Caudate nucleus (tissue), 63 donors: ENCODE measurements at places on chromosomes 5 and 9.

GRCh38 chr9:107142896-107143603 lies 140.0 kb upstream of the RAD23B start:
- DNase-seq = no peak

GRCh38 chr9:21801683-21802417 lies 586 bp upstream of the MTAP start:
- DNase-seq = peak; percentile 15

- no peak for DNase-seq
Measured at GRCh38 chr9:88828492-88828974, 162.7 kb upstream of the S1PR3 start.

DNA sequence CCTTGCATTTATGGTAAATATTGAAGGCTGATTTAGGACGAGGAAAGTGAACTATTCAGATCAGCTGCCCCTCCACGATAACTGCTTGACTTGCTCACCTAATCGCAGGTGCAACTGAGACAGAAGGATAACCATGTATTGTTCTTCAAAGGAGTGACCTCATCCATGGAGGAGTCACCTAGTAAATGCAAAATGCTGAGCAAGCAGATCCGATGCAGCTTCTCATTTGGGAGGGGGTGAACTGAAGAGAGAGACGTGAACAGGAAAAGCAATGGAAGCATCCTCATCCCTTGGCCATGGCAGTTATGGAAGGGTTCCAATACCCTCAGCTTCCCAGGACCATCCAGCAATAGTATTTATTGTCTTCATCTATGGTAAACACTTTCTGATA lies 47.5 kb downstream of the RASGRF2 start:
- no peak for DNase-seq

GRCh38 chr5:175284806-175285205 lies 159.2 kb downstream of the DRD1 start:
- DNase-seq = no peak

DNA sequence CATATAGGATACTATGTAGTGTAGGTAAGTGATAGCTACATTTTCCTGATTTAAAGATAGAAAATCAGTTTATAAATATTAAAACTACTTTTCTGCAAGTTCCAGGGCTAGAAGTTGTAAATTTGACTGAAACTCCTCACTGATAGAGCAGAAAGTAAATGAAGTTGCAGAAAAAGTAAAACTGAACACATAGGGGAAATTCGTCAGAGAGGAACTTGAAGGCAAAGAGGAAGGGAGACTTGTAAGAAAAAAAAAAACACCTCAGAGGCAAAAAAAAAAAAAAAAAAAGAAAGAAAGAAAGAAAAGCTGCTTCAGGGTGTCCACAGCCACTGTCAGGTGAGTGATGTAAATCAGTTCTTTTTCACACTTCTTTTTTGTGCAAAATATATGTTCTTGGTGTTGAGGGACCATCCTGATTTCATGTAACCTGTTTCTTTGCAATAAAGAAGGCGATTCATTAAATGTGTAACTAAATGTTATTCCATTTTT lies 336.2 kb upstream of the ZNF462 start:
- DNase-seq = no peak

DNA sequence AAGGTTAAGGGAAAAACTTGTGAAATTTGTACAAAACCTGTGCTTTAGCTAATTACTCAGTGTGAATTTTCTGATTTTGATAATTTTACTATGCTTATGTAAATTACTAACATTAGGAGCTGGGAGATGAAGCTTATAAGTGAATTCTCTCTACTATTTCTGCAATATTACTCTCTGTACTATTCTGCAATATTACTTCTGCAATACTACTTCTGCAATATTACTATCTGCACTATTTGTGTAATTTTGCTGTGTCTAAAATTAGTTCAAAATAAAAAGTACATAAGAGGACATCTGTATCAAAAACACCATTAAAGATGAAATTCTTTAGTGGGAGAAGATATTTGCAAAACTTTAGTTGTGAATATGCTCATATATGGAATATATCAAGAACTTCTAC lies 62.9 kb downstream of the C9 start:
- DNase-seq = no peak

GRCh38 chr9:94657021-94657725 lies 17.9 kb upstream of the FBP1 start:
- no peak for DNase-seq
